ENCODE measurements at places on chromosomes 2 and 18.

- no peak for DNase-seq
These were observed 273.9 kb upstream of the EPAS1 start for GRCh38 chr2:46023165-46023854.

DNA sequence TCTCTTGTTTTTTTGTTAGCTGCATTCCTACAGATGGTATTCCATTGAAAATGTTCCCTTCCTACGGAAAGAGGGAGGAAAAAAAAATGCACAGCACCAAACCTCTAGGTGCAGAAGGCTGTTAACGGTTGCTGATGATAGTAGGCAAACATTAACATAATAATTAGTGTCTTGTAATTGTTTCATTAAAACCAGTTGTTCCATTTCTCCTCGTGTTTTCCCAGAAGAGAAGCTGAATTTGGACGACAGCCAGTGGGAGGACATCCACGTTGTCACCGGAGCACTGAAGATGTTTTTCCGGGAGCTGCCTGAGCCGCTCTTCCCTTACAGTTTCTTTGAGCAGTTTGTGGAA is 494.7 kb downstream of the ARHGAP15 start:
- DNase-seq, result no peak

DNA sequence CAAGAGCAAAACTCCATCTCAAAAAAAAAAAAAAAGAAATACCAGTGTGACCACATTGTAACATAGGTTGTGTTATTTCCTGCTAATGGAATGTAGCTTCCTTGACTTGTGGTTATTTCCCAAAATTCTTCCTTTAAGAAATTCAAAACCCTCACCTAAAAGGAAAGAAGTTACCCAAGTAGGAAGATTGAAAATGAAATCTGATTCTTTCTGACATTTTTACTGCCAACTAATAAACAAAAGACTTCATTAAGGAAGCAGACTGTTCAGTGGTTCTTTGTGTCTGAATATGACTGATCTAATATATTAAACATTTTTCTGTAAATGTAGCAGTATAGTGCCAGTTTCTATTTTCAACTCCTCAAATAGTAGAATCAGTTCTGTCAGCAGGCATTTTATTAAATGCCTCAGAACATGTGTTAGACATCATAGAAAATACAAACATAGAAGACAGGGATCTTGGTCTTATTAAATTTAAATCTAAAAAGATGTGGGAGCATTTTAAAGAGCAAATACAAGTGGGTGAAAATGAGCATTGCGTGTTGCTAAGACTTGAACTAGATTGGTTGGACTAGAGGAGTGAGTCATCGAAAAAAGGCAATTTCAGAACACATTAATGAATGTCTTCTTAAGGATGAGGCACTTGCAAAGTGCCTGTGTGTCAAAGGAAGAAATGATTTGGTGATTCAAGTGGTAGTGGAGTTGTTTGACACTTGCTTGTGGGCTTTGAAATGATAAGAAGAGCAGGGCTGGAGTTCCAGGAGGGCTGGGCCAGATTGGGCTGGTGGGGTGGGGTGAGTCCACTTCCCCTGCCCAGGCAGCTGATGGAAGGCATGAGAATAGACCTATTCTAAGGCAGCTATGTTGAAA is 53.4 kb downstream of the PKP4 start:
- DNase-seq, result no peak

DNA sequence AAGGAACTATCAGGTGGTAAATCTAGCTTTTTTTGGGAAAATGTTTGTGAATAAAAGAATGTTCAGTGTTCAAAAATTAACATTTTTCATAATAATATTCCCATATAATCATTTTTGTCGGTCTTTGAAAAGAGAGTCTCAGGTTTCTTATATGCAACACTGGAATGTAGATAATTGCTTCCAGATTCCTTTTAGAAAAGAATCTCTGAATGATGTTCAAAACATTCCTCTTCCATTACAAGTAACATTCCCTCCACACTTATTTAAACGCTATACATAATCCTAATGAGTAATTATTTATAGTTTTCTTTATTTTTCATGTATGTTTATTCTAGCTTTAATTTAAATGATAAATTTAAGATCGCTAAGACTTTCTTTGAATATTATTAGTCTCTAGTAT is 7.0 kb downstream of the ZSWIM2 start:
- no peak for DNase-seq

GRCh38 chr18:312415-312814 is 44.6 kb upstream of the THOC1 start:
- no peak for DNase-seq

GRCh38 chr2:196234672-196235071 is 63.3 kb upstream of the STK17B start:
- DNase-seq, result peak; percentile 44

DNA sequence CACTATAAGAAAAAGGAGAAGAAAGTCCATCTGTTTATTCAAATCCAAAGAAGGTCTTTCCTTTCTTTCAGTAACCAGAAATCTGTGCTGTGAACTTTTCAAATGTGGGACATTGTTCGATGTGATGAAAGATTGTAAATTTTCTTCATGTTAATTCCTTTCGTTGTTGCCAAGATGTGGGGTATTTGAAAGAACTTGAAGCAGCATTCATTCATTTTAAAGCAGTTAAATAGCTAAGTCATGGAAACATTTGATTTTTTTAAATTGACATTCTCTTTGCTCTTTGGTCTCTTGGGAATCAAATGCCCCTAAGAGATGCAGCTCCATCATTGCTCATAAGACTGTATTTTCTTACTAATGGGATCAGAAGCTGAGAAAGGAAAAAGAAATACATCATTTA is 93.7 kb upstream of the EHBP1 start:
- no peak for DNase-seq
